AG08396 (cell line): ENCODE measurements at places on chromosomes 7 and 10.
A peak's percentile ranks its signal among the peaks of the same experiment; 100 is the strongest.

- DNase-seq = no peak
Observed at GRCh38 chr7:152512706-152513105, 76.9 kb upstream of the KMT2C start.

GRCh38 chr10:104441329-104442000, 87.8 kb downstream of the CFAP58 start:
- peak; percentile 37 for DNase-seq

DNA sequence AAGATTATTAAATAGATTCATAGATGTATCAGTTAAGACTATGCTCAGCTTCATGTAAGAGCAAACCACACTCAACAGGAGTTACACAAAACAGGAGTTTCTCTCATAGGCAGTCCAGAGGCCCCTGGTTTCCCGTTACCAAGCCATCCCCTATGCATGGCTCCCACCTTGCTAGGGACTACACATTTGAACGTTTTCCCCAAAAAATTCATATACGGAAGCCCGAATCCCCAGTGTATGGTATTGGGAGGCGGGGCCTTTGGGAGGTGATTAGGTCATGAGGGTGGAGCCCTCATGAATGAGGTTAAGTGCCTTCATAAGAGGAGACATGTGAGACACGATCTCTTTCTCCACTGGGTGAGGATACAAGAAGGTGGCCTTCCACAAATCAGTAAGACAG, 29.1 kb downstream of the RSU1 start:
- no peak for DNase-seq

GRCh38 chr10:70508912-70509756, 30.6 kb downstream of the PALD1 start:
- DNase-seq = peak; percentile 43

DNA sequence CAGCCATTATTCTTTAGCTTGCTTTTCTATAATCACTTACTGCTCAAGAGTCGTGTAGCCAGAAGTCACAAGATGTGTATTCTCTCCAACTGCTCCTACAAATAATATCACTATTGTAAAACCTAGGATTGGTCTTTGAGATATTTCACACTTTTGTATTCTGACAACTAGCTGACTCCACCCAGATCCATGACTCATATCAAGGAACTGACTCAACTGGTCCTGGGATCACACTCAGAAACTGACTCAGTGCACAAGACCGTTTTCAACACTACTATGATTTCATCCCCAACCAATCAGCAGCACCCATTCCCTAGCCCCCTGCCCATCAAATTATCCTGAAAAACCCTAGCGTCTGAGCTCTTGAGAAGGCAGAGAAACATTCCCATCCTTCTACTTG, 56.5 kb upstream of the ORC5 start:
- DNase-seq = peak; percentile 6

DNA sequence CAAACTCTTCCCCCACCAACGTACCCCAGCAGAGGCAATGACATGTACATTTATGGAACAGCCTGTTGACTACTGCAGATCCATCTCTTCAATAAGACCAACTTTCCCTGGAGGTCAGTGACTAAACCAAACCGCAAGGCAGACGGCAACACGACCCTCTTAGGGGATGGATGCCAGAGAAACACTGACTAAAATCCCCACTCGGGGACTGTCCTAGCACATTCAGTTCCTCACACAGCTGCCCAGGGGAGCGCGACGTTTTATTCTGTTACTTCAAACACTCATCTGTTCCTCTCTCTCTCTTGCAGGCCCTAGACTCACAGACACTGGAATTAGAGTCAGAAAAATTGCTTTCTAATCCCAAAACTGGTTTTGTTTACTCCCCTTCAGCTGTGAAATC, 146.5 kb upstream of the PRSS1 start:
- DNase-seq = no peak

- no peak for DNase-seq
Observed at GRCh38 chr10:130254662-130255061, 118.5 kb downstream of the GLRX3 start.

DNA sequence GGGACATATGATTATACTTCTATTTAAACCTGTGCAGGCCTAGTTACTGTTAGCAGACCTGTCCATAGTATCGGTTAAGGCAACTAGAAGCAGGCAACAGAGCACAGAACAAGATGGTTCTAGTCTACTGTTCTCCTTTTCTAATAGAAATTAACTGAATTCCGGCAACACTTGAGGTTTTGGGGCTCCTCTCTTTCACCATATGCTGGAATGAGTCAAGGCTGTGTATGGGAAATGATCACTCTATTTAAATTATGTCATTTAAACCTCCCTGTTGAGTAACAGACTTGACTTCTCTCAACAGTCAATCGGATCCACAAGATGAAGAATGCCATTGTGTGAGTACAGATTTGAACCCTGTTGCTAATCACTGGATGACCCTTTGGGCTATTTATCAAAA, 6.2 kb upstream of the OTUD1 start:
- DNase-seq = no peak

DNA sequence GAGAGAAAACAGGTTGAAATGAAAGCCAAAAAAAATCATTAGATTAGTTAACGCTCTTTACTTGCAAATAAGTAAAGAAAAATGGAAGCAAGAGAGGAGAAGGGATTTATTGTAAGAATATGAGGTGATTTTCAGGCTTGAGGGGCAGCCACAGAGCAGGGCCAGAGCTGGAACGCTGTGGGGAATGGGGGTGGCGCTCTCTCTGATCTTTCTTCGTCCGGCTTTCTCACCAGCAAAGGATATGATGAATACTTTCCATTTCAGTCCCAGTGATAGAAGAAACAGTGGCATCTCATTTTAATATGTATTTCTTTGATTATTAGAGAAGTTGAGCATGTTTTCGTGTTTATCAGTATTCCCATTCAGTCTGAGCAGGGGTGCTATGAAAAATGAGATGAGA, 112.2 kb downstream of the SKIDA1 start:
- no peak for DNase-seq

DNA sequence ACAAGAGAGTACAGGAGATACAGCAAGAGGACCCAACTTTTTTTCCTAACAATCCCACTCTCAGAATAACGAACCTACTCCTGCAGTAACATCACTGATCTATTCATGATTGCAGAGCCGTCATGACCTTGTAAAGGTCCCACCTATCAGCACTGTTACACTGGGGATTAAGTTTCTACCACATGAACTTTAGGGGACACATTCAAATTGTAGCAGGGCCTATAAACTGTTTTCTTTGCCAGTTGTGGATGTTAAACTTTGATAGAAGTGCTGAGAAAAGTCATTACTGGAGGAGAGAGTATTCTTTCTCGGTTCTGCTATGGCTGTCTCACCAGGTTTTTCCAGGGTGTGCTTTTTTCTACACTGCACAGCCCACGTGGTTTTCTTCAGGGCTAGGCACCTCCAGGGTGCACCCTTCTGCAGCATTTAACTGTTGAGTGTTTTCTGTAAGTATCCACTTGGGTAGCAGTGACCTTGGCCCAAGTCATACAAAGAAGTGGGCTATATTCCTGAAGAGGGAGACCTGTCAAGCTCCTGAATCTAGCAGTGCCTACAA, 131.6 kb upstream of the AHR start:
- DNase-seq = no peak

- no peak for DNase-seq
Observed at GRCh38 chr10:114687459-114687858, 29.4 kb upstream of the ABLIM1 start.

- no peak for DNase-seq
Observed at GRCh38 chr10:5959142-5959541, 18.2 kb downstream of the IL15RA start.

DNA sequence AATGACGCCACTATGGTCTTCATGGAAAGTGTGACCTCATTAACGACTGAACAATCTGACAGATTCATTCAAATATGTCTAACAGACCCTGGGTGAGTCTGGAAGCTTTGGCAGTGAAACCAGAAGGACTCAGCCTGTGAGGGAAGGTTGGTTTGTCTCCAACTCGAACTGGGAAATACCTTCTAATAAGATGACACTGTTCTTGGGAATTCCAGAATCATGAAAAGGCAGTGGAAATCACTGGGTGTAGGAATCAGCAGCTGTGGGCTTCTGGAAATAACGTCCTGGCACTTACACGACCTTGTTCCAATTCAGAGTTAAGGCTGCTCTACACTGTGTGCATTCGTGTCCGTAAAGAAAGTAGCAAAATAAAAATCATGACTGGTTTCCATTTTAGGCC, 75.1 kb downstream of the DGKI start:
- no peak for DNase-seq

DNA sequence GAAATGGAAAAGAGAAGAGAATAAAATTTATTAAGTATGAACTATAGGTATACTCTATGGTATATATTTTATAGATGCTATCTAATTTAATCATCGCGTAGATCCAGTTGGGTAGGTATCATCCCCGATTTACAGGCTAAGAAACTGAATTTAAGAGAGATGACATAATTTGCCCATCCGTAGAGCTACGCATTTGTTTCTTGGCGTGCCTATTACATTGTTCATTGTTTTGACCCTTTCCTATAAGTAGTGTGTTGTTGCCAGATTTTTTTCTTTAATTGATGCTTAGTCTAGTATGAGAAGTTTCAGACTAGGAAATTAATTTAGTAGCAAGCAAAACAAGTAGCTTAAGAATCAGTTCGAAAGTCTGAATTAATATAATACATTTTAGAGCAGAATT, 205.7 kb upstream of the NPSR1 start:
- DNase-seq = no peak

- peak; percentile 72 for DNase-seq
Observed at GRCh38 chr10:102120991-102121738, 997 bp upstream of the LDB1 start.

- no peak for DNase-seq
Observed at GRCh38 chr10:34018784-34019183, 684.3 kb upstream of the NRP1 start.

GRCh38 chr7:26937306-26937705, 72.9 kb upstream of the SKAP2 start:
- no peak for DNase-seq

DNA sequence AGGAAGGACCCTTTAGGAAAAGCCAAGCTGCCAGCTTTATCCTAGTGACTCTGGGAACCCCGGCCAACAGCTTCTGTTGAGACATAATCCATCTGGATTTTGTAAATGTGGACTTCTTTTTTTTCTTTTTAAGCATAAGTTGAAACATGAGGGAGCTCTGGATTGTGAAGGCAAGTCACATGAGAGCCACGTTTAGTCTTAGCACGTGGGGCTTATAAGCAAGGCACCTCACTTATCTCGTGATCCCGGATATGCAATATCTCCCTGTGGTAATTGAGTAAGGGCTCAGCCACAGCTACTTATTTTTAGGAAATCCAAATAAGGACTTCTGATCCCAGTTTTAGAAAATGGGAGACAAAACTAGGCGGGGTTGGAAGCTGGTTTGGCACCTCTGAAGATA, 111.2 kb upstream of the PTN start:
- peak; percentile 68 for DNase-seq

DNA sequence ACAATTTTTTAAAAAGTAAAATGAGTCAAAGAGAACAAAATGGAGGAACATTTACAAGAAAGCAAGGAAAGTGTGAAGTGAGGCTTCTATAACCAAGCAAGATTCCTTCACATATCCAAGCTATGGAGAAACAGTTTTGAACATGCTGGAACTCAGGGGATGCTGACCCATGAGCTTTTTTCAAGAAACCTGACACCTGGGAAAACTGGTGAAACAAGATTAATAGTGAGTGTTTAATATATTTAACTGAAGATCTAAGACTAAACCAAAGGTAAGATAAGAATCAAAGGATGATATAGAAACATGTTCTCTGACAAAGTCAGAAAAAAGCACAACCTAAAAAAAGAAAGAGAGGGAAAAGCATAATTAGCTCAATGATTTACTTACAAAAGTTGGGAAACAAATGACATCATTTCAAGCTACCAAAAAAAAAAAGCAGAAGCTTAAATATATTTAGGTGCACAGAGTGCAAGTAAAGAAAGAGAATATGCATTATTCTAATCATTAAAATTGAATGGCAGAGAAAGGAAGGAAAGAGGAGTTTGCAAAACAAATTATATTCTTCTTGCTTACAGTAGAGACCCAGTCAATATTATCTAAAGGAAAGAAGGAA, 24.9 kb downstream of the C7orf25 start:
- no peak for DNase-seq

DNA sequence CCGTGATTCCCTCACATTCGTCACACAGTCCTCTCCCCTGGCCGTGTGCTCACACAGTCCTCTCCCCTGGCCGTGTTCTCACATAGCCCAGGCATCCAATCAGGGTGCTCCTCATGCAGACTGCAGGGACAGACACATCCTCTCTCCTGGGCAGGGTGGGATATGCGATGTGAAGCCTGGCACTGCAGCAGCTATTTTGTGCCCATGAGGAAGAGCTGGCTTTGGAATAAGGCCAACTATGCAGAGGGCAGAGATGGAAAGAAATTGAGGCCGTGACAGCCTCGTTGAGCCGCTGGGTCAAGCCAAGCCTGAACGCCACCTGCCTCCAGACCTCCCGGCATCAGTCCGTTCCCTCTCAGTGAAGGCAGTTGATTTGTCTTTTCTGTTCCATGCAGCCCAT, 35.8 kb downstream of the FOXL3 start:
- DNase-seq = no peak

GRCh38 chr10:103966671-103967447, at the start of gene SLK:
Gene SLK (plus strand): TSS chr10:103967140. CDS start chr10:103967746, 606 bp downstream.
- peak; percentile 97 for DNase-seq

DNA sequence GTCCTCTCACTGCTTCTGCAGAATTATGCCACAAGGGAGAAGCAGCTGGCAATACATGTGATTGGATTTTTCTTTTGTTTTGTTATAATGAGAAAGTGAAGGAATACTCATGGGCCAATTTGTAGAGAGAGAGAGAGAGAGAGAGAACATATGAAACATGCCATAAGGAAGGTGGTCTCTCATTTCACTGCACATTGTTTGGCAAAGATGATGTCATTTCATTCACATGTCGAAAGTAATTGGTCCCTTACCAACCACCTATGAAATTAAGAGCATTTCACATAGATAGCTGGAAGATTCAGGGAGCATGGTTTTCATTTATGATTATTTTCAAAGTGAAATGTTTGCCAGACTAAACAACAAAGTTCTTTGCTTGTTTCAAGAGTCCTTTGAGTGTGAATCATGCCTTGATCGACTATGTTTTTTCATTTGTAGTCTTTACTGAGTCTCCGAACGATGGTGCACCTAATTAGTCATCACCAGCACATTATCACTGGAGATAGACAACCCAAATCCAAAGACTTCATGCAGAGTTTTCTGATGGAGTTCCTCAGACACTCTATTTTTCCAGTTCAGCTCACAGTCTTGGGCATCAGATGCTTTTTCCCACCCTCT, 130.1 kb upstream of the ZEB1 start:
- DNase-seq = peak; percentile 34

GRCh38 chr7:124765401-124766352, at the start of gene GPR37:
Gene GPR37 (minus strand): TSS chr7:124765792. CDS start chr7:124764976, 816 bp downstream.
- DNase-seq = peak; percentile 89

DNA sequence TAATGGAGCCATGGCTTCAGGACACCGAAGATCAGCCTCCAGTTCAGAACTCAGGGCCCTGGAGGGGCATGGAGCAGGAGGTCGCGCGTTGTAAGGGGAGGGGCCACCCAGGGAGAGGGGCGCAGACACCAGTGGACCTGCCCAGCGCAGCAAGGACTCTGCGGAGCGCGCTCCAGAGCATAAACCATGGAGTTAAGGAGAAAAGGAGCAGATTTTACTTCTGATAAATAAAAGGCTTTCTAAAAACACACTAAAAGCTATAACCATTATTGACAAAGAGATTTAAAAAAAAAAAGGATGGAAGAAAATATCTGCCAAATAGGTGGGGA, 10.5 kb downstream of the CALY start:
- DNase-seq = no peak

- DNase-seq = no peak
Observed at GRCh38 chr10:91976317-91977051, 52.9 kb downstream of the BTAF1 start.

GRCh38 chr7:10100572-10100971, 873.1 kb upstream of the PHF14 start:
- DNase-seq = no peak
